CD4-positive, alpha-beta memory T cell (primary cell): ENCODE measurements at places on chromosomes 6 and 20. TPM values are rescaled to one million over a fixed set of nuclear protein-coding genes. Genes with fewer than 3 reads are reported as not detected.

Gene DYNLT2
- 4.6 TPM for total RNA-seq

Gene EZR
- 264 TPM for total RNA-seq

Gene KCNG1
- not detected for total RNA-seq

Gene FAM83D
- total RNA-seq, result 1.4 TPM

Gene SIRPG
- 32.4 TPM for total RNA-seq

Gene SLC22A2
- total RNA-seq, result not detected

Gene BIRC7
- total RNA-seq, result not detected

Gene TNF
- 28.2 TPM for total RNA-seq

Gene RHAG
- not detected for total RNA-seq

Gene KCNQ2
- not detected for total RNA-seq

Gene SLC52A3
- not detected for total RNA-seq

Gene FRK
- not detected for total RNA-seq

Gene DEFB125
- total RNA-seq, result not detected

DNA sequence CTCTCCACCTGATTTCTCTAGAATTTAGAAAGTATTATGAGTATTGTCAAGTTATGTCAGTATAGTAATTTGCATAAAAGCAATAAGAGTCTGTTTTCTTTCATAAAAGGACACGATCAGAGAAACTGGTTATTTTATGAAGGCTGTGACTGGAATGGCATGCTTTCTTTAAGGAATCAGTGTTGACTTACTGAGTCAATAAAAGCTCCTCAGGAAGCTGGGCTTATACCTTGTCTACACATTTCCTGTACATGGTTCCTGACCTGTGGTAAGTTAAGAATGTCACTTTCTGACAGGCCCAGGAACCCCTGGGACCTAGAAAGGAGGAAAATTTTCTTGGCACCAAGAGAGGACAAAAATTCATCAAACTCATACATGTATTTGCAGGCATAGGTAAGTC is 1224.0 kb upstream of the ADGRB3 start:
- no peak for DNase-seq

- no peak for DNase-seq
These were observed 10.0 kb upstream of the SIRPG start for GRCh38 chr20:1667502-1668085.

GRCh38 chr6:626236-626635 is 30.7 kb downstream of the HUS1B start:
- DNase-seq, result no peak

GRCh38 chr6:159044899-159045727 is at the start of gene TAGAP:
Gene TAGAP (minus strand): TSS chr6:159044991. CDS start chr6:159044146, 845 bp downstream.
- peak; percentile 91 for DNase-seq

DNA sequence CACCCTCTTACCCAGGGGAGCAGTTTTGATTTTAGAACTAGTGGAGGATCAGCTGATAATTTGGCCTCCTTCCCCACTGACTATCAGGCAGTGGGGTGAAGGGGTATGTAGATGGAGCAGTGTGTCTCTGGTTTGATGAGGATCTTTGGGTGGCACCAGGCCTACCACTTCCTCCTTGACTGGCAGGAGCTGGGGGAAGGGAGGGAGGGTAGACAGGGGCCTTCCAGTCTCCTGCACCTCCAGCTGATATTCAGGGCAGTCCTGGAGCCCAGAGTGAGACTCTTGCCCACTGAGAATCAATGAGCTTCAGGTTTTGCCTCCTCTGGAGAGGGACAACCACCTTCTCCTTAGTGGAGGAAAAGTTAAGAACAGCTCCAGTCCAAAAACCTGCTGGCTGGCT is 3.2 kb downstream of the DEF6 start:
- peak; percentile 63 for DNase-seq

DNA sequence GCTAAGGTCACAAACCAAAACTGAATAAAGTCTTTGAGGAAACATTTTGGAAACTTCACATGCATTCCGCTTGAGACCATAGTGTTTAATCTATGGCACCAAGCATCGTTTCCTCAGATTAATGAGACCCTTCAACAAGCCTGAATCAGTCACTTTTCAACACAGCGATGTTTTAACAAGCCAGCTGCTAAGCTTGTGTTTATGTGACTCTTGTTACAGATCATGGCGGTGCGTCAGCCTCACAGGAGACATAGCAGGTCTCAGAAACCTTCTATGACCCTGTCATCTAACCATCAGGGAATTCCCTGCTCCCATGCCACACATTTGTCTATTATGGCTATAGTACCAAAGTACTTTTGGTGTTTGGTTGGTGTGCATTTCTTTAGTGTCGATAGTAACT is 57.2 kb downstream of the MTFR2 start:
- DNase-seq, result no peak

DNA sequence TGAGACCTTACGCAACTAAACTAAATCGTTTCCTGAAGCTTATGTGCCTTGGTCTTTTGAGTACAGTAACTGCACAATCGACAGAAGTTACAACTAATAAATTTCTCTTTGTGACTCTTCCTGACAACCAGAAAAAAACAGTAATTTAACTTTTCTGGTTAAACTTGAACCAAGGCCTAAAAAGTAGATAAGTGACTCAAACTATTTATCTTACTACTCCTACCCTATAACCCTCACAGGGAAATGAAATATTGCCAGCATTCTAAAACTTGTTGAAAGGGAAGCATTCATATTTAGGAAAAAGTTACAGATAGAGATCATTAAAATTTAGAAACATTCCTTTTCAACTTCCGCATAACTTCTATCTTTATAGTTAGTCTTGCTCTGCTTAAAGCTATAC is 1034.4 kb downstream of the EYS start:
- DNase-seq, result no peak

- DNase-seq, result no peak
These were observed 381.9 kb downstream of the THBS2 start for GRCh38 chr6:168871642-168872315.

DNA sequence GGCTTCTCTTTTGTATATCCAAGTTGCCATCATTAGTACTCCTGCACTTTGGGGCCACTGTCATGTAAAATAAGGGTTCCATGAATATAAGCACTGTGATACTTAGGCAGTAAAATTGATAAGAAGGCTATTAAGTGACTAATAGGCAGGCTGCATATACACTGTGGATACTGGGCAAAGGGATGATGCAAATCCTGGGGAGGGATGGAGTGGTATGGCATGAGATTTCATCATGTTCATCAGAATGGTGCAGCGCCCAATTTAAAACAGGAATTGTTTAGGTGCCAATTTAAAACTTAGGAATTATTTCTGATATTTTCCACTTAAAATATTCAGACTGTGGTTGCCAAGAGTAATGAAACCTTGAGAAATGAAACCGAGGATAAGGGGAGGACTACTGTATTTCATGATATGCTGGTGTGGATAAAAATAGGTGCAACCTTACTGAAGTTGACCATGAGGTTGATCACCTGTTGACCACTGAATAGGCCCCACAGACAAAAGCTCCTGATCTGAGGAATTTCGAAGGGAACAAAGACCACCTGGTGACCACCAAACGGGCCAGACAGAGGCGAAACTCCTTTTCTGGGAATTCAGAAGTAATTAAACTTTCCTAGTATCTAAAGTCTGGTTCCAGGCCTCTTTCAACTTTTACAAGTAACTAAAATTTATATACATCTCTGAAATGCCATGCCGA is 4.9 kb upstream of the TRIM39 start:
- no peak for DNase-seq

GRCh38 chr6:163408352-163408991 is 6.0 kb upstream of the QKI start:
- DNase-seq, result no peak

DNA sequence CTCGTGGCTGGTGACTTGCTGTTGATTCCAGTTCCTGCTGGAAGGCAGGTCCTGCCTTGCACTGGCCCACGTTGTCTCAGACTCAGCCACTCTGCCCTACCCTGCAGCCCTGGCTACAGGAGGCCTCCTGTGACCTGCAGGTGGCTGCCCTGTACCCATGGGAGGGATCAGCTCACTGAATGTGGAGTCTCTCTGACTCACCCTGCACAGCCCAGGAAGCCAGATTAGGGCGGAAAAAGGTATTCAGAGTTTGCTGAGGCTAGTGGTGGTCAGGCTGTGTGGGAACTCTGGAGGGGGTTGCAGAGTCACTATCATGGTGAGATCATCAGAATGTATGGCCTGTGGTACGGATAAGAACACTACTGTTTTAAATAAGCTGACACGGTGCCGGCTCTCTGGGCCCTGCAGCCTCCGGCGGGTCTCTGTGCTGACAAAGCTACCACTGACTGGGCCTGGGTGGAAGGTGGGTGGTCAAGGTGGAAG is 24.7 kb upstream of the PYGB start:
- no peak for DNase-seq

DNA sequence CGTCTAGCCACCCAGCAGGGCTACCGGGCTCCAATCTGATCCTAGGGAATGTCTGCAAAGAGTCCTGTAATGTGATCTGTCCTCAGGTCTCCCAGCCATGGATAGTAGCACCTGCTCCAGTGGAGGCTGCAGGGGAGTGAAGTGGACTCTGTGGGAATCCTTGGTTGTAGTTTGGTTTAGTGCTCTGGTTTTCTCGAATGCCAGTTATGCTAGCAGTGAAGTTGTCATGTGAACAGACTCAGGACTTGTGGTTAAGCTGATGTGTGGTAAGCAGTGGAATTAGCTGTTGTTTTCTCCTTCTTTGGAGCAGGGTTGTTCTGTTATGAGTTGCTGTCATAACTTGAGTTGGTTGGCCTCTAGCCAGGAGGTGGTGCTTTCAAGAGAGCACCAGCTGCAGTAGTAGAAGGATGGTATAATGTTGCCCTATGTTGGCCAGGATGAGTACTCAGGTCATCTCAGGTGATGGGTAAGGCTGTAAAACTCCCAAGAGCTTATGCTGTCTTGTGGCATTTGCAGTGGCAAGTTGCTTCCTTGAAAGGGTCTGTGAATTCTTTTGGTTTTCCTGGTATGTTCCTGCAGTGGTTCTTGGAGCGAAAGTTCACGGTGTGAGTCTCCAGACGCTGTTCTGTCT is 390.2 kb downstream of the UTRN start:
- peak; percentile 40 for DNase-seq

- DNase-seq, result no peak
These were observed 37.7 kb downstream of the PMEPA1 start for GRCh38 chr20:57672164-57672563.

- no peak for DNase-seq
These were observed 128.4 kb upstream of the PLN start for GRCh38 chr6:118419448-118420394.

DNA sequence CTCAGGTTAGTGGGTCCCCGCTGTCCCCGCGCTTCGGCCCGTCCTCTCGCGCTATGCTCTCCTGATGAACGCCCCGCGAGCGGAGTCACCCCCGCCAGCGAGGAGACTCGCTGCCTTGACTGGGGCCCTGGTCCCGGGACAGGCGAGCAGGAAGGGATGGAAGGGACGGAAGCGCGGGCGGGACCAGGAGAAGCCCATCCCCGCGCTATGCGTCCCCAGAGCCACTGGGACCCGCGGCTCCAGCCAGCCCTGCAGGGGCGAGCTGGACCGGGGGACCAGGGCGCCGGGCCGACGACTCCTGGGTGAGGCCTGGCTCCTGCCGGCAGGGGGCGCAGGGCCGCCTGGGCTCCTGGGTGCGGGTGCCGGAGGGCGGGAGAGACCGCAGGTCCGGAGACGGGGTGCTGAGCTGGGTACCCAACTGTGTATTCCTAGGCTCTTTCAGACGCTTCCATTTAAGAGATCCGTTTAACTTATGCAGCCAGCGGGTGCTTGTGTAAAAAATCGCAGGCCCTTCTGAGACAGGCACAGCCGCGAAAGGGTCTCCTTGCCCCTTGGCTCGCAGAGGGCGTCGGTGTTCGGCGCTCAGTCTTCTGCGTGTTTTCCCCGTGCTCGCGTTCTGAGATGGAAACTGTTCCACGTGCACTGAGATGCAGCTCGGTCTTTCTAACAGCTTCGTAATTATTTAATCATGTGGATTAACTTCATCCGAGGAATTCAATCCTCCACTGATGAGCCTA is 580 bp upstream of the SYCP2 start:
- peak; percentile 75 for DNase-seq

DNA sequence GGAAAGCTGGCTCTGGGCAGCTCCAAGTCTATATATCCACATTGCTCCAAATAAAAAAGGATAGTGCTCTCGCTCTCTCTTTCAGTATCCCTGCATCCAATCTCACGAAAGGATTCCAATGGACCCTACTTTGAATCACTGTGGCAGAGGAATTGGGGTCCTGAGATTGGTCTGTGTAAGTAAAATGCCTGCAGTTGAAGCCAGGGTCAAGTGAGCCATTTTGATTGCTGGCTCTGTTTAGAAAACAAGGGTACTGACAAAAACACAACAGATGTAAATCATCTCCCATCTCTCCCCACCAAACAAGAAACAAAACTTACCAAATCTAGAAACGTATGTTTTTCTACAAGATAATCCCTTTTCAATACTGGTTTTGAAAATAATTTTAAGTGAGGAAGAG is 45.6 kb downstream of the RSPO3 start:
- no peak for DNase-seq

GRCh38 chr6:55617272-55617671 is 38.3 kb upstream of the HMGCLL1 start:
- no peak for DNase-seq

- no peak for DNase-seq
These were observed 578.3 kb downstream of the HACE1 start for GRCh38 chr6:104281370-104281769.

- DNase-seq, result no peak
These were observed 16.1 kb upstream of the ASF1A start for GRCh38 chr6:118877806-118878205.

DNA sequence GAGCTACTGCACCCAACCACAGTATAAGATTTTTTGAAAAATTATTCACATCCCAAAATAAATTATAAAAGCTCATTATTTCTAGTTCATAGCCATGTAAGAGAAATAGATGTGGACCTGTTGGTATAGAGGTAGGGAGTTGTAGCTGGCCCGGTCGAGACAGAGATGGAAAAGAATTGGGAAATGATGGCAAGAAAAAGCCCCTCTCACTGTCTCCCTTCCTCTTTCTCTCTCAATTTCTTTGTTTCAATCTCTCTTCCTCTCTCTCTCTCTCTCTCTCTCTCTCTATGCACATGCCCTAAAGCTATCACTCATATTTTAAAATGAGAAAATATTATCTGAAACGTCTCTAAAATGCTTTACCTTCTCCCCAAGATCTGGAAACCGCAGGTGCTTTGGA is 80.7 kb upstream of the CD83 start:
- no peak for DNase-seq

DNA sequence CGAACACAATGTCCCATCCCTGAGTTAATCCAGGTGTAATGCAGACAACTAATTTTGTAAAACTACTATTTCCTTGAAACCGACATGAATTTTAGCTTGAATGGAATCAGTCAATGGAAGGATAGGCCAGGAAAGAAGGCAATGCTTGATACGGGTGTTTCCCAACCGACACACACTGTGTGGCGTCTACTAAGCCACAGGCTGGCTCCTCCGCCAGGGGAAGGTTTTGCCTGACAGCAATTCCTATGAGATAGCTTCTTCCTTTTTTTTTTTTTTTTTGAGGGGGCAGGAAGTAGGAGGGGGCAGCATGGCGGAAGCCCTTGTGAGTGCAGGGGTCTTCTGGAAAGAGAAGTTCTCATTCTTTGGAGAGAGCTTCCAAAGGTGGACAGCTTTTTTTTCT is 12.0 kb upstream of the LAMA4 start:
- no peak for DNase-seq

- no peak for DNase-seq
These were observed 634.3 kb upstream of the MAP3K7 start for GRCh38 chr6:91221072-91221720.

- DNase-seq, result no peak
These were observed 53.3 kb downstream of the PLEKHG1 start for GRCh38 chr6:150652848-150653613.
